ENCODE measurements at places on chromosomes 4 and X. TPM values are rescaled to one million over a fixed set of nuclear protein-coding genes. Genes with fewer than 3 reads are reported as not detected.

- no peak for DNase-seq
These were observed 116.7 kb upstream of the CXCL13 start for GRCh38 chr4:77488882-77489281.

Gene CXorf38
- 12.5 TPM for total RNA-seq

GRCh38 chrX:30643313-30643821 lies 9.9 kb upstream of the GK start:
- DNase-seq = no peak

DNA sequence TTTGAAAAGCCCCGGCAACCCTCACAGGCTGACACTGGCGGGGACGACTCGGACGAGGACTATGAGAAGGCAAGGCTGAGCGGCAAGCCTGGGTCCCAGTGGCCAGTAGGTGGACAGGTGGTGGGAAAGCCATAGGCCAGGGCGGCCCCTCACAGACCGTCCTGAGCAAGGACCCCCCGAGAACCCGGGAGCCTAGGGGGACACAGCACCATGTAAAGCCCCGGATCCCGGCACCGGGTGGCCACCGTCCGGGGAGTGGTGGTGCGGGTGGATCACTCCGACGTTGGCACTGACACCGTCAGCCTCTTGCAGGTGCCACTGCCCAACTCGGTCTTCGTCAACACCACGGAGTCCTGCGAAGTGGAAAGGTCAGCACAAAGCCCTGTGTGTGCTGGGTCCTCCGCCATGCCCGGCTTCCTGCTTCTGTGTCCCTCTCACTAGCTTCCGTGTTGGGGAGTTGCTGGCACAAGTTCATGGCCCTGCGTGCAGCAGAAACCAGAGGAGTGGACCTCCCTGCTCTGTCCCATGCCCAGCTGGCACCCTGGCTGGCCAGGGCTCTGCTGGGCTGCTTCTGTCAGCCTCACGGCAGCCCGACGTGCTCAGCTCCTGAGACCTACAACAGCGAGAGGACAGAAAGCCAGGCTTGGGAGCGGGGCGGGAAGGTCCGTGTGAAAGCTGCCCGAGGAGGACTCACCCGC lies 11.9 kb upstream of the ADD1 start:
- DNase-seq = no peak

- DNase-seq = no peak
These were observed 14.1 kb upstream of the USO1 start for GRCh38 chr4:75710246-75710645.

Gene SRPX
- total RNA-seq = 82.7 TPM

DNA sequence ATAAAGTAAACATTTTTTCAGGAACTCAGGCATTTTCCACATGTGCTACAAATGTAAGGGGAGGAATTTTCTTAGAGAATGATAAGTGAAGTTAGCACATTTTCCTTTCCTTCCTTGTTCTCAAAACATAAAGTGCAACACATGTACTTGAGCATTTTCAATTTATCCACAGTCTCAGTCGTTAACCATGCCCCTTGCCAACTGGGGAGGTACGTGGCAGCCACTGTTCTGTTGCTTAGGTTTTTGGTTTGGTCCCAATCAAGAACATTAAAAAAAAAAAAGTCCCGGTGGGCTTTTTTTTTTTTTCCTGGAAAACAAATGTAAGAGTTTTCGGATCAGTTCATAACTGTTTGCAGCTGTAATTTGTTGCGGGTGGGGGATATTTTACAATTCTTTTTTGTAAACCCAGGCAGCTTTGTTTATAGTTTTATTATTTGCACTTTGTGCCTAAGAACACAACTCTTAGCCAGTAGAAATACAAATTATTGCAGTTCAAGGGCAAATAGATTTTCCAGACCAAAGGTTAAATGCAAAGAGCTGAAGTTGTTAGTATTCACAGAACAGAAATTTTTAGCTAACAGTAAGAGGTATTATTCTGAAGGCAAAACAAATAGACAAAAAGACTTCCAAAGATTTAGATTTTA lies 112.1 kb upstream of the NAP1L5 start:
- DNase-seq = no peak

DNA sequence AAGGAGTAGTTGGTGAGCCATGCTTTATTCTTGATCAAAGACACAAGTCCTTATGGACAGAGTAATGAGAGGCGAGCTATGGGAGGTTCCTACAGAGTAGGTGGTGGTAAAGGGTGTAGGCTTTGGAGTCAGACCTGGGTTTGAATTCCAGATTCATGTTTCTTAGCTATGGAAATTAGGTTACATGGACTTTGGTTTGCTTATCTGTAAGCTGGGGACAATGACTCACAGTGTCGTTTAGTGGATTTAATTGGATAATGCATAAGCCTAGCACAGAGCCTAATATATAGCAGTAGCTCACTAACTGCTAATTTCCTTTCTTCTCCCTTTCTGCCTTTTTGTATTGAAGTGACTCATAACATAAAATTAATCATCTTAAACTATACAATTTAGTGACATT lies 5.0 kb upstream of the TRPC5 start:
- DNase-seq = no peak

Gene GABRA4
- 0.11 TPM for total RNA-seq

- DNase-seq = no peak
These were observed 76.8 kb downstream of the ENOX2 start for GRCh38 chrX:130826249-130826648.

GRCh38 chr4:174365018-174365587 lies 81.4 kb downstream of the CEP44 start:
- peak; percentile 13 for DNase-seq

DNA sequence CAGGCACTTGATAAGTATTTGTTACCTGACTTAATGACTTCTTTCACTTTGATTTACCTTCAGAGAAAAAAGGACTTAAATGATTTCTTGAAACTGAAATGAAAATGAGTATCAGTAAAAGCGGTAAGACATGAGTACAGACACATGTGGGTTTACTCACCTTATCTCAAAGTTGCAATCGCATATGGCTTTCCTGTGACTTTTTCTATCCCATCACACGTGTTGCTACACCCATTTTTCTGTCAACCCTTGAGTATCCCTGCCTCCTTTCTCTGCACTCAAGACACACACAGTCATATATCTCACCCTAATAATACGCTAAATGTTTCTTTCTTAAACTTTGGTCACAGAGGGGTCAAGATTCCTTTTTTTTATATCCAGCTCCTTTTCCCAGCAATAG lies 11.0 kb upstream of the ARHGEF38 start:
- no peak for DNase-seq
